ENCODE measurements at places on chromosomes 2 and 18. TPM values are rescaled to one million over a fixed set of nuclear protein-coding genes. Genes with fewer than 3 reads are reported as not detected.

The ZSCAN30 gene
- 10.2 TPM for total RNA-seq

The TRIM43 gene
- total RNA-seq: not detected

The RPRM gene
- total RNA-seq: not detected

The TUBA3E gene
- not detected for total RNA-seq

The RMDN2 gene
- total RNA-seq: 1.7 TPM

The CHST9 gene
- total RNA-seq: not detected

The RGPD8 gene
- 3.2 TPM for total RNA-seq

The DES gene
- not detected for total RNA-seq

The NT5C1B gene
- not detected for total RNA-seq

The MRPS5 gene
- 58.1 TPM for total RNA-seq

The CXCR1 gene
- 0.11 TPM for total RNA-seq

The FAM117B gene
- 2.7 TPM for total RNA-seq

The STARD6 gene
- total RNA-seq: not detected

The C2orf78 gene
- total RNA-seq: not detected

The POTEI gene
- total RNA-seq: not detected

The AP1S3 gene
- total RNA-seq: 19.0 TPM
